Spinal cord (tissue), 10 donors: ENCODE measurements at places on chromosomes 7 and 10. TPM values are rescaled to one million over a fixed set of nuclear protein-coding genes. Genes with fewer than 3 reads are reported as not detected.
A peak's percentile ranks its signal among the peaks of the same experiment; 100 is the strongest.

- DNase-seq, result no peak
Measured at GRCh38 chr7:132049462-132050304, 493.3 kb upstream of the PODXL start.

DNA sequence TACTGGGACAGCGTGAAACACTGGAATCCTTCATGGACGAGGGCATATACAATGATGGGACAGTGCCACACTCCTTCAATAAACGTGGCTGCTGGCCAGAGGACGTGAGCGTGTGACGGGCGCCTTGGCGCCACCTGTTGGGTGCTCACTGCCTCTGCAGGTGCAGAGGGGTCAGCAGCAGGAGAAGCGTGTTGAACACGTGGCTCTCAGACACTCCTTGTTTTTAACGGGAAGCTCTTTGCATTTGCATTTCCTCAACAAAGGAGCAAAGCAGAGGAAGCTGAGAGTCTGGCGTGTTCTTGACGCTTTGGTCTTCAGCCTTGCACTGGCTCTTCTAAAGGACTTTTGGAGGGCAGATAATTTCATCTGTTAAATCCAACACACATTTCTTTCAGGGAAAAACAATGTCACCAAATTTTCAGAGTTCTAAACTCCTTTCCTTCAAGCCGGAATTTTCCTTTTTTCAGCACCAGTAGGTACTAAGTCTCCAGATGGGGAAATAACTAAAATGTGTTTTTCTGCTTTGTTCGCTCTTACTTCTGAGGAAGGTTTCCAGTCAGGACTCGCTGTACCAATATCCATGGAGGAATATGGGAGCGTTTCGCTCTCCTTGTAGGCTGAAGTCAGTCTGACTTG lies 2.9 kb upstream of the GET4 start:
- peak; percentile 50 for DNase-seq

GRCh38 chr10:13271552-13272163 lies 28.2 kb downstream of the PHYH start:
- DNase-seq, result no peak

DNA sequence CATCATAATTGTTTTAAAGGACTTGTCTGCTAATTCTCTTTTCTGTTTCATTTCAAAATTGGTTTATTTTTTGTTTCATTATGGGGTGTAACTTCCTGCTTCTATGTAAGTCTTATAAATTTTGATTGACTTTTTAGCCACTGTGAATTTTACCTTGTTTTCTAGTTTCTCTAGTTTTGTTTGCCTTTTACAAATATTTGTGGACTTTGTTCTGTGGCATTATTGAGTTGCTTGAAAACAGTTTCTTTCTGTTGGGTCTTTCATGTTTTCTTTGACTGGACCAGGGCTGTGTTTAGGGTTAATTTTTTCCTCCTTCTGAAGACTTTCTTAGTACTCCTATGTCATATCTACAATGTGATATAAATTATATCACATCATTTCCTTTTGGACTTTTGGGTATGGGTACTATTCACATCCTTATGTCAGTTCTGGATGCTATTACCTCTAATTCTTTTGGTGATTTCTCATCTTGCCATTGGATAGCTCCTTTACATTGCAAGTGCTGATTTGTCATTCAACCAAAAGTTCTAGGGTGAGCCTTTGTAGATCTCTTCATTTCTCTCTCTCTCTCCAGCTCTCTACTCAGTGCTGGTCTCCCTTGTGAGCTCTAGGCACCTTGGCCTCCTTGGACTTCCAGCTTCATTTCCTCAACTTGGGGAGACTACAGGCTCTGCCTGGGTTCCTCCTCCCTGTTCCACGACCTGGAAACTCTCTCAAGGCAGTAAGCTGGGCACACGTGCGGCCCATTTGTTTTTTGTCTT lies 36.9 kb downstream of the MLLT10 start:
- no peak for DNase-seq

OPN4 gene
- polyA plus RNA-seq, result not detected

WDR86 gene
- 16.6 TPM for polyA plus RNA-seq

GIMAP4 gene
- polyA plus RNA-seq, result 21.1 TPM

SLC16A9 gene
- polyA plus RNA-seq, result 26.6 TPM

HPS1 gene
- 41.3 TPM for polyA plus RNA-seq

DPP6 gene
- 104 TPM for polyA plus RNA-seq
